ENCODE measurements at places on chromosomes 11 and 22.

DNA sequence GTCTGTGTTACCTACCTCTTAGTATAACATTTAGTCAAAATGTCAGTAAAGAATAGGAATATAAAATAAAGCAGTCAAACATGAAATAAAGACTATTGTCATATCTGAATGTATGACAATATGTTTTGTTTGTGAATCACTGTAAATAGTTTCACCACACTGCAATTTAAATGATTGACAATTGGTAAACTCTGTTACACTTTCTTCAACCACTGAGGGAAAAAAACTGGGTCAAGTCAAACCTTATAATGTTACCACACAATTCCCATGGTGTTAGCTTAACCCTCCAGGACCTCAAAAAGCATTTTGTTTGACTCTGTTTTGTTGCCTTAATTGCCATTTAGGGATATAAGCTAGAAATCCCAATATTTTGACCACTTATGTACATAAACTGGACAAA, 10.5 kb upstream of the MMP13 start:
- DNase-seq, result no peak

- DNase-seq, result no peak
Observed at GRCh38 chr11:118609380-118610224, 2.2 kb downstream of the PHLDB1 start.

- peak; percentile 87 for DNase-seq
Observed at GRCh38 chr11:46346886-46347636, at the start of gene DGKZ. DGKZ (plus strand) TSS chr11:46347463; CDS start chr11:46347660, 197 bp downstream.

- no peak for DNase-seq
Observed at GRCh38 chr11:122399375-122399774, 256.1 kb upstream of the UBASH3B start.

DNA sequence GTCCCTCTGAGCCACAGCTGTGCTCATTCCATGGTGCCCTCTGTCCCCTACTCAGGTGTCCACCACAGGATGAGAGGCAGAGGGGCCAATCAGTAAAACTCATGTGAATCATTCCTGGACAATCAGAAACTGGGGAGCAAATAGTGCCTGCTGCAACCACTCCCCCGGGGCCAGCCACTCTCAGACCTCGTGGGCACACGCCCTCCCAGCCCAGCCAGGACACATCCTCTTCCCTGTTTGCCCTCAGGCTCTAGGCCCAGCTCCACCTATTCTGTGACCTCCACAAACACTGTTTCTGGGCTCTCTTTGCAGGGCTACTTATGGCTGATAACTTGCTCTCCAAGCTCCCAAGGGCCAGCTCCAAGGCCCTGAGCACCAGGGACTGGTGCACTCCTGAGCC, 14.0 kb upstream of the KCTD14 start:
- no peak for DNase-seq

DNA sequence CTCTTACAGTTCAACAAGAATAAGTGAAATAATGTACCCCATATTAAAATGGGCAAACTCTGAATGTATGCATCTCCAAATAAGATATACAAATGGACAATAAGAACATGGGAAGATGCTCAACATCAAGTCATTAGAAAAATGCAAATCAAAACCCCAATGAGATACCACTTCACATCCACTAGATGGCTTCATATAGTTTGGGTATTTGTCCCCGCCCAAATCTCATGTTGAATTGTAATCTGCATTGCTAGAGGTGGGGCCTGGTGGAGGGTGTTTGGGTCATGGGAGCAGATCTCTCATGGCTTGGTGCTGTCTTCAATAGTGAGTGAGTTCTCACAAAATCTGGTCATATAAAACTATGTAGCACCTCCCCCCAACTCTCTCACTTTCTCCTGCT, 5.7 kb downstream of the MPZL2 start:
- DNase-seq, result no peak

DNA sequence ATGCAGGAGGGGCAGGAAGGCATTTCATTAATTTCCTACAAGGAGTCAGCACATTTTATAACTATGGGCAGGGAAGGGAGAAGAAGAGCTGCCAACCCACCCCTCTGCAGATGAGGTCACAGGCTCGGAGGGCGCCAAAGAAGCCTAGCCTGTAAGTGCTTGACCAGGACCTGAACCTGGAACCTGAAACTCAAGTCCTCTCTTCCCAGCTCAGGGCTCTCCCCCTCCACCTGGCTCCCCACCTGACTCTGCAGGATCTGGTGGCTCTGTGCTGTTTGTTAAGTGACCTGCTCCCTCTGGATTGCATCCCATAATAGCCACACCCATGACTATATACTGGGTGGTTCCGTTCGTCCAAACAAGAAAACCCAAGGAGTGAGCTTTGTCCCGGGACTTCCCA, 27.3 kb downstream of the SCGB1A1 start:
- no peak for DNase-seq

DNA sequence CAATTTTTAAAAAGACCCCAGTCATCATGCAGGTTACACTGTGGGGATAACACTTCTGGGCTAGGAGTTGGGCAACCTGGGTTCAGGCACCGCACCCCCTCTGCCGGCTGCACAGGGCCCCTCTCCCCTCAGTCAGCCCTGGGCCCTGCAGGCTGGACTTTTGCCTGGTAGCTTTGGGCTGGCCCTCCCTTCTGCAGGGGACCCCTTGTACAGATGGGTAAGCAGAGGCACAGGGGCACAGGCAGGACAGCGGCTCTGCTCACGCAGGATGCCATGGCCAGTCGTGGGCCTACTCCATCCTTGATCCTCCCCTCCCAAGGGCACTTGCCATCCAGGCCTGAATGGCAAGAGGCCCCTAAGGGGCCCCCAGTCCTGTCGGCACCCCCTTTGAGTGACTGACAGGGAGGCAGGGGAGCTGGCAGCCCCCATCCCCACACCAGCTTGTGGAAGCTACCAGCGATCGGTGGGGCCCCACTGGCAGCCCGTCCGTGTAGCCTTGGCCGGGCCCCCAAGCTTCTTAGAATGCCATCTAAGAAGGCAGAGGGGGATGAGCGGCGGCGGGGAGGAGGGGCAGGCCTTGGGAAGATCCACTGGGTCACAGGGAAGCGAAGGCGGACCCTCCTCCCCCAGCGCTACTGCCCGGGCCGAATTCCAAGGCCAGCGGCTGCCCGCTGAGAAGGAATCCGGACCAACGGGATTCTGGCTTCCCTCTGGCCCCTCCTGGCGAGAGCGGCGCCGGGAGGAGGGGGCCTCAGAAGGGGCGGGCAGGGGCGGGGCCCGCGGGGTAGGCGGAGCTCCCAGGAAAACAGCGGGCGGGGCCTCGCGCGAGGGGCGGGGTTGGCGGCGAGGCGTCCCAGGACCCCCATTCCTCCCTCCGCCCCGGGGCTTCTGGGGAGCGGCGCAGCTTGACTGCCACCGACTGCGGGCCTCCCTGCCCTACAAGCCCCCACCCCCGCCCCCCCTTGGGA, 6.8 kb upstream of the CHKA start:
- DNase-seq, result no peak

DNA sequence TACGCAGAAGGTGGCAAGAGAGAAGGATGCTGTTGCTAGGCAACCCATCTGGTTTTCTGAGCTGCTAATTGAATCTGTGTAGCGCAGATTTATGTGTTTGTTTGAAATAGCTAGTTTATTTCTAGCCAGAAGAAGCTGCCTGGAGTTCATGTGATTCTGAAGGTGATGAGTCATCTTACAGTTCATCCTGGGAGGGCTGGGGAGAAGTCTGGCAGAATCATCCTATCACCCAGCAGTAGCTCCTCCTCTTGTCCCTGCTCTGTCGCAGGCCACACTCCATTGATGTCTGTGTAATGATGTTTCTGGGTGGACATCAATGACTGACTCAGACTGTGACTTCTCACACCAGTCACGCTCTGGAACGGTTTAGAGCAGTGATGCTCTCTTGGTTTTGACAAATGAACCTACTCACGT, 4.8 kb upstream of the FBXO7 start:
- DNase-seq, result no peak

DNA sequence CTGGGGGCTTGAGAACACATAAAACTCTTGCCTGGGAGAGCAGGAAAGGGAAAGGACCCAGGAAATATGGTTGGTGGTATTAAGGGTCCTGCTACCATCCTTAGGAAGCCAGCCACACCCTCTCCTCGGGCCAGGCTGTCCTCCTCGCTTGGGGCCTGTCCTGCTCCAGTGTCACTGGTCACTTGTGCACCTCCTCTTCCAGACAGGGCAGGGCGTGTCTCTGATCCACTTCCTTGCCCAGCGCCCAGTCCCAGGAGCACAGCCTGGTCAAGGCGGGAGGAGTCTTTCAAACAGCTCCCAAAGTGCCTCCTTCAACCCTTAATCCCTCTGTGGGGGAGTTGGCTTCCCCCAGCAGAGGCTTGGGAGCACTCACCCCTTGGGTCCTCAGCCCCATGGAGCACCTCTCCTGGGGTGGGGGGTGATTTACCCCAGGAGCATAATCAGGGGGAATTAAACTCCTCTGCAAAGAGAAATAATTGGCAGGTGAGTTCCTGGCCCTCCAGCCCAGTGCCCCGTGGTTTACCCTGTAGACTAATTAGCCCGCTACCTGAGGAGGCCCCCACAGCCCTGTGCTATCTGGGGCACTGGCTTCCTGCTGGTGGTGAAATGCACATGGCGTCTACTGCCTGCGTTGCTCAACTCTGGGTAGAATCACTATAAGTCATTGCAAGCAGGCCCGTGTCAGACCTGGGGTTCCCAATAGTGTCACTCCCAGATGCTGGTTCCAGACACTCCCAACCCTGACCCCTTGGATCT, 8.0 kb downstream of the TMPRSS6 start:
- no peak for DNase-seq

DNA sequence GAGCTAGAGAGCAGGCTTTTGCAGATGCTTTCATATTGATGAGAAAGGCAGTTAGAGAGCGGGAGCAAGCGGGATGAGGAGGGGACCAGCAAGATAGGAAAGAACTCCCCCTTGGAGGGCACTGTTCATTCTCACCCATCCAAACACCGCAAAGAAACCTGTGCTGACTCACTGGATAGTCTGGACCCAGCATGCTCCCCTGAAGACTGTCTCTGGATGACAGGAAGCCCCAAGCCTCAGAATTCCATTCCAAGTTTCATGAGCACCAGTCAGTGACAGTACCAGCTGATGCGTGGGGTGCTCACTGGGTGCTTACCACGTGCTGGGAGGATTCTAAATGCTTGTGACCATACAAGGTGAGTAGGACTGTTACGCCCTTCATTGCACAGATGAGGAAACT, 34.2 kb downstream of the MICAL3 start:
- no peak for DNase-seq

GRCh38 chr11:94862926-94863880, 95.0 kb downstream of the AMOTL1 start:
- no peak for DNase-seq

DNA sequence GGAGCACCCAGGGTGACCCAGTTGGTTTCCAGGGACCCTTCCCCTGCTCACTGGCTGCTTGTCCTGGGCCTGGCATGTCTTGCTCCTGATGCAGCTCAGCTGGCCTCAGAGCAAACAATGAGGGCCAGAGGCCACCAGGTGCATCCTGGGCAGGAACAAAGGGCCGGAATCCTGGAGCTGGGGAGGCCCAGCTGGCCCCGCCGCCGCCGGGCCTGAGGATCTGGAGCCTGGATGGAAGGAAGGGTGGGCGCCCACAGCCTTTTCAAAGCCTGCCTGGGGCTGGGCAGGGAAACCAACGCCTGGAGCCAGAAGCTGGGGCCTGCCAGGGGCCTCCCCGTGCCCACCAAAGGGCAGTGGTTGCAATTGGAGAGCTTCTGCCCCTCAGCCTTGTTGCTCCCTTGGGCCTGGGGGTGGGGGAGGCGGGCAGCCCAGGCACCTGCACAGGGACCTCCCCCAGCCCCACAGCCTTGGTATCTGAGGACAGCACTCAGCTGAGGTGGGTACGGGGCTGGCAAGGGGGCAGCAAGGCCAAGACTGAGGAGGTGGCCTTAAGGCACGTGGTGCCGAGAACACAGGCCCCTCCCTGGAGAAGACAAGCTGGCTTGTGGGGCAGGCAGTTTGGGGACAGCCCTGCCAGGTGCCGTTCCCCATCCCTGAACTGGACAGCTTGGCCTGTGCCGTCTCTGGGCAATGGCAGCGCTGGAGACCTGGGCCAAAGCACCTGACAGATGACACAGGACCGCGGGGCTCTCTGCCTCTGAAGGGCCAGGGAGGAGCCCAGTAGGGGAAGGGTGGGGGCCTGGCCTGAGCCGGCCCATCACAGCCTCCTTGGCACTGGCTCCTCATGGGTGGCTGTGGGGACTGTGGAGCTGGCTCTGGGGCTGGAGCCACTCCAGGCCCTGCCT, 7.1 kb upstream of the ADORA2A start:
- DNase-seq, result no peak
